Activated CD8-positive, alpha-beta memory T cell treated with anti-CD3 and anti-CD28 coated beads for 48 hours (primary cell): ENCODE measurements at places on chromosomes 11 and 22.

DNA sequence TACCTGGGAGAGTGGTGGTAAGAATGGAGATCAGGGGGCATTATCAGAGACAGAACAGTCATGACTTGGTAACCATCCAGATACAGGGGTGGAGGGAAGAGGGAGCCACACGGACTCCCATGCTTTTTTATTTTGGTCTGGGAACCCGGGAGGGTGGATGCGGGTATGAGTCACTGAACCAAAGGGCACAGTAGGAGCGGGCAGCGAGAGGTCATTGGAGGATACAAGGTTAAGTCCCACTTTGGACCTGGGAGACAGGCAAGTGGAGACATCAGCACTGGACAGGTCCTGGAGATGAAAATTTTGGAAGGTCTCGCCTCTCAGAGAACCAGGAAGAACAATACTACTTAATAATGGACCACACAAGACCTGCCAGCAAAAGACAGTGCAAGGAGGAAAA lies 6.7 kb downstream of the HDHD5 start:
- DNase-seq = no peak

- no peak for DNase-seq
Measured at GRCh38 chr22:38601221-38601764, 31.3 kb upstream of the DMC1 start.

DNA sequence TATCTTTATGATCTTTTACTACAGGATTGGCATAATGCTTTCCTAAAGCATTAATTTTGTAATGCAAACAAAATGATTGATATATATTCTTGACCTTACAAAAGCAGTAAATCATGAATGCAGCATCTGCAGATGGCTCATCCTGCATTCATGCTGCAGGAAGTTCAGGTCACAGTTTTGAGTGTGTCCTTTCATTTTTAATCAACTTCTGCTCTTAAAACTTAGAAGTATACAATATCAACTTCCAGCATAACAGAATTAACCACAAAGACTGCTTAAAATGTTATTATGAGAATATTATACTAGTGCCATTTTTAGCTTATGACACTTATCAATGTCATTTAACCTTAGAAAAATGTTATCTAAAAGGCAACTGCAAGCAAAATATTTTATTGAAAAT lies 54.0 kb downstream of the SLC36A4 start:
- no peak for DNase-seq

DNA sequence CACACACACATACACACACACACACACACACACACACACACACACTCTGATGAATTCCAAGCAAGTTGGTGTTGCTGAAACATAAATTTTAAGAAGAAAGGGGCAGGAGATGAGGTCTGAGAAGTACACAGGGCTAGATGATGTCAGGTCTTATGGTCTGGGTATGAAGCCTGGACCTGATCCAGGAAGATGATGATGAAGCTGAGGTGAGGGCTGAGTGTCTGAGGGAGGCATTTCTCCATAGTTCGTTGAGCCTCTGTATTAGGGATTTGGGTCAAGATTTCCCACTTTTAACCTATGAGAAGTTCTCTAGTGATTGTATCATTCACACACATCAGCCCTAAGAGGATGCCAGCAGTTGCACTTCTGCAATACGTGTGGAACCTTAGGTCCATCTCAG lies 32.6 kb downstream of the KREMEN1 start:
- no peak for DNase-seq

- no peak for DNase-seq
Measured at GRCh38 chr11:101478587-101479369, 105.0 kb downstream of the TRPC6 start.

DNA sequence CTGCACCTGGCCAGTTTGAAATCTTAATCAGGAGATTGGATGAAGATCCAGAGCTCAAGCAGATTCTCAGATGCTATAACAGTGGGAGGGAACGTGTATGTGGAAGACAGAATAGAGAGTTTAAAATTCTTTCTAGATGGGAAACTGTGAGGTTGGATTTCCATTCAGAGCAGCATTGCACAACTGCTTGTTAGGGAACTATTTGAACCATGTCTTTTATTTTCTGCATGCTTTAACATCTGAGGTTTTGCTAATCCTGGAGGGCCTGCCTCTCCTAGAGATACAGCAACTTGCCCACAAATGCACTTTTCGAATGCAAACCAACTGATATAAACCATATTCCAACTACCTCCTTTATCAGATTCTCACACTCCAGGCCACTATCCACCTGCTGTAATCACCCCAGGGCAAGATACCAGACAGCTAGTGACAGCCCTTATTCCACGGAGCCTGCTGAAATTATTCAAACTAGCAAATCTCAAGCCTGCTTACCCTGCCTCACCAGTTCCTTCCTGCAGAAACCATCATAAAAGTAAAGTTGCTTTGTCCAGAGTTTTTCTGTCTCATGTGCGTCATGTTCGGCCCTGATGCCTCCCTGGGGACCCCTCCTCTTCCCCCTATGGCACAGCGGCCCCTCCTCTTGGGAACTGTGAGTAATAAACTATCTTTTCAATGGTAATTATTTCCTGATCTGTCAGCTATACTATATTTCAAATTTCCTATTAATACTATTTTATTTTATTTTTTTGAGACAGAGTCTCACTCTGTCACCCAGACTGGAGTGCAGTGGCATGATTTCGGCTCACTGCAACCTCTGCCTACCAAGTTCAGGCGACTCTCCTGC lies 18.4 kb upstream of the SEC14L4 start:
- DNase-seq = no peak

GRCh38 chr11:62556875-62557631 lies 10.4 kb upstream of the AHNAK start:
- no peak for DNase-seq

DNA sequence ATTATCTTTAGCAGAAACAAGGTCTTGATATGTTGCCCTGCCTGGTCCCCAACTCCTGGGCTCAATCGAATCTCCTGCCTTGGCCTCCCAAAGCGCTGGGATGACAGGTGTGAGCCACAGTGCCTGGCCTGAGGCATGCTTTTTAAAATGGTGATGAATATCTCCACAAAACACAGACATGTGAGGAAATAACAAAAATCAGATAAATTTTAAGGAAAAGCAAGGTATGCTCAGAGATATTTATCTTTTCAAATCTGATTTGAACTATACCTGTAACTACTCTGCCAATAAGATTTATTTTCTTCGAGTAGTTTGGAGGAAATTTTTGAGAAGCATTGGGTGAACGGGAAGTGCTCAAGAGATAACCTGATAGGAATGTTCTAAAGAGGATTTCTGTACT lies 35.9 kb upstream of the MMP20 start:
- DNase-seq = no peak

GRCh38 chr11:64887757-64888405 lies 9.5 kb upstream of the EHD1 start:
- peak; percentile 81 for DNase-seq

GRCh38 chr11:96338910-96339705 lies 3.9 kb downstream of the MAML2 start:
- peak; percentile 25 for DNase-seq

DNA sequence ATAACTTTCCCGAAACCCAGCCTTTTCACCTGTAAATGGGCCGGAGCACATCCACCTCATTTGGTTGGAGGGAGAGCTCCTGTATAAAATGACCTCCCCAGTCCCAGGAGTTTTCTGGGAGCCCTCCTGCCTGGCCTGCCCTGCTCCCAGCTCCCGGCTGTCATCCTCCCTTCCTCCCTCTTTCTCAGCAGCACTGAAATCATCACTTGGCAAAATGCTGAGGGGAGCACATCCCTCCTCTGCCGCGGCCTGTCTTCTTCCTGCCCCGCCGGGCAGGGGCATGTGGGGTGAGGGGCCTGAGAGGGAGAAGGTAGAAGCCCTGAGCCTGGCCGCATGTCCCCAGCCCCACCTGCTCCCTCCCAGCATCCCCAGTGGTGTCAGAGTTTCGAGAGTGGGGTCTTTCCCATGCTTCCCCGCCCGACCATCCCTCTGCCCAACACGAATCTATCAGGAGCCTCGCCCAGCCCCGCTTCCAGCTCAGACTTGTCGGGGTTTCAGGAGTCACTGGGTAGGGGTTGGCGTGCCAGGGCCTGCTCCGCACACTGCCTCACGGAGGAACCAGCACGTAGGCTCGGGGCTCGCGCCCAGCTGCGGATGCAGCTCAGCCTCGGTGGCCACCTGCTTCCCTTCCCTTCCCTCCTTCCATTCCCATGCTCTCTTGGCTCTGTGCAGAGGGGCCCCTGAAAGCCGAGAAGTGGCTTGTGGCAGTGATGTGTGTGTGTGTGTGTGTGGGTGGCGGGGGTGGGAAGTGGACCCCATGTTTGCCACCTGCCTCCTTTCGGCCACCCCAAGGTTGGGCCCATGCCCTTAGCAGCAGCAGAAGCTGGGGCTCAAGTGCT lies 37.1 kb downstream of the NECTIN1 start:
- no peak for DNase-seq

- DNase-seq = peak; percentile 57
Measured at GRCh38 chr11:47216121-47216798, 1.5 kb downstream of the DDB2 start.

GRCh38 chr22:30885591-30885990 lies 83.0 kb downstream of the MORC2 start:
- no peak for DNase-seq
